ENCODE measurements at places on chromosomes 11 and 22. TPM values are rescaled to one million over a fixed set of nuclear protein-coding genes. Genes with fewer than 3 reads are reported as not detected.

DNA sequence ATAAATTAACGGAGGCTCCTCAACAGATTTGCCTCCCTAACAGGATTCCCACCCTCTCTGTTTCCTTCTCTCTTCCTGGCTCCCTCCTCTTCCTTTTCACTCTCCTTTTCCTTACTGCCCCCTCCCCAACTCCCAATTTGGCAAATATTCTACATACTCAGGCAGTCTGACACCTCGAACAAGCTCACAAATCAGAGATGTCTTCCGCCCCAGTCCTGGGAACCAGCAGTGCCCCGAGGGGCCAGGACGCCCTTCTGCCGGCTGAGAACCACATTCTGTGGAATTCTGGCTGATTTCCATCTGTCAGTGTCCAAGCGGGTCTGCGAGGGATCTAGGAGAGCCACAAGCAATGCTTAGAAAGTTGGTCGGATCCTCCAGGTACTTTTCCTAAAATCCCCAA is 94.0 kb downstream of the NTM start:
- no peak for DNase-seq
- no peaks in the 10 kb centered on the region for H3K36me3 ChIP-seq
- no peak overlapping the region for H3K4me3 ChIP-seq
- peaks cover 7% of the 10 kb centered on the region for H3K27me3 ChIP-seq

DNA sequence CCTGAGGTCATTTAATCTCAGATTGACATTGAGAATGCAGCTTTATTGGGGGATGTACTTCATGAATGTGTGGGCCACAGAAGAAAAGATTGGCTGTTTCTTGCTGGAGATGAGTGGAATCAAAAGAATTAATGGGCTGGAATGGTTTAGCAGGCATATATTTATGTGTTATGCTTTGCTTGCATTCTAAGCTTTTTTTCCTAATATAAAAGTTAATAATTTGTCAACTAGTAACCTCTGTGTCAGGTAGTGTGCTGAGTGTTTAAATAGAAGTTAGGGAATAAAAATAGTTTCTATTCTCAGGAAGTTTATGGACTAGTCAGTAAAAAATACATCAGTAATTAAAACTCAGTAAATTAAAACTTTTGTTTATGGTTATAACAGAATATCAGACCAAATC is 67.4 kb upstream of the PRODH start:
- no peaks in the 10 kb centered on the region for H3K36me3 ChIP-seq
- no peak overlapping the region for H3K27ac ChIP-seq
- peaks cover 13% of the 10 kb centered on the region for H3K27me3 ChIP-seq
- H3K4me3 ChIP-seq: no peak overlapping the region
- H3K4me1 ChIP-seq: no peaks in the 10 kb centered on the region
- no peak for DNase-seq

DNA sequence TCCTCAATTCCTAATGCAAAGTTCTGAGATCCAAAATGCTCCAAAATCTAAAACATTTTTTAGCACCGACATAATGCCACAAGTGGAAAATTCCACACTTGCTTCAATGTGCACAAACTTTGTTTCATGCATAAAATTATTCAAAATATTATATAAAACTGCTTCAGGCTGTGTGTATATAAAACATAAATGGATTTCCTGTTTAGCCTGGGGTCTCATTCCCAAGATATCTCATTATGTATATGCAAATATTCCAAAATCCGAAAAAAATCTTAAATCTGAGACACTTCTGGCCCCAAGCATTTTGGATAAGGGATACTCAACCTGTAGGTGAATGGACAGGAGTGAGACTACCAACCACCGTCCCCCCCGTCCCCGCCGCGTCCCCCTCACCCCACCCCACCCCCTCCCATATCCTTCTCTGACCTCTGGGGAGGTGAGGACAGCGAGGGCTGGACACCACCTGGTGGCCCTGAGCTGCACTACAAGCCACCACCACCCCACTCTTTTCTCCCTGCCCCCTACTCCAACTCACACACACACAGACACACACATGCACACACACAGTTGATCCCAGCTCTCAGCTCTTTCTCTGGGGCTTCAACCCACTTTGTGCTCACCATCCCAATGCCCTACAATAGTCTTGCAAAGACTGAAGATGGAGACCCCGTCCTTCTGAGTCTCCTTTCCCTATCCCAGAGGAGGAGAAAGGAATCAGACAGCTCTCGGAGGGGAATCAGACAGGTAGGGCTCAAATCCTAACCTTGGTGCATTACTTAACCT is 101.0 kb downstream of the PDE2A start:
- no peak overlapping the region for H3K27ac ChIP-seq
- H3K4me1 ChIP-seq: peaks cover 11% of the 10 kb centered on the region
- H3K36me3 ChIP-seq: no peaks in the 10 kb centered on the region
- no peak for DNase-seq
- no peak overlapping the region for H3K4me3 ChIP-seq

DNA sequence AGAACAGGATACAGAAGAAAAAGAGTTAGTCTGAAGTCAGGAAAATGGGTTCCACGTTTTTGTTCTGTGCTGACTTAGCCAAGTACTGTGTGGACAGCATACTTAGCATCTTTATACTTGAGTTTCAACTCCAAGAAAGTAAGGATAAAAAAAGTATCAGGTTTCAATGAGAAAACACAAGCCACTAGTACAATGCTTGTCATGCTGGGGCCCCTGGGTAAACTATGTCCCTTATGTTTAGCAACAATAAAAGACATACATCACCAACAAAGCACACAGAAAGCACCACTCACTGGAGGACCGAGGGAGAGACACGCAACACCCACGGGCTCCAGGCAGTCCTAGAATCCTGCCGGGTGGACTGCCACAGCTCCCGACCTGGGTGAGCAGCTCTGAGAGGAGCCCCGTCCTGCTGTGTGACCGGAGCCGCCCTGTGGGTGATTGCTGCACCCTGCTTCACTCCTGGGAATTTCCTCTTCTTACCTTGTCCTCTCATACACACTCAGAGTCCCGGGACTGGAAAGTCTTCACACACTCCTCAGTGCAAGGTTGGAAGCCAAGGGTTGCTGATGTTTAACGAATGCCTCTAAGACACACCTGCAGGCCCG is 890.5 kb downstream of the BRD1 start:
- no peak overlapping the region for H3K27ac ChIP-seq
- no peaks in the 10 kb centered on the region for H3K36me3 ChIP-seq
- H3K4me1 ChIP-seq: no peaks in the 10 kb centered on the region

- DNase-seq: no peak
- peaks cover 33% of the 10 kb centered on the region for H3K4me1 ChIP-seq
- H3K27me3 ChIP-seq: no peaks in the 10 kb centered on the region
- peaks cover 6% of the 10 kb centered on the region for H3K36me3 ChIP-seq
- H3K27ac ChIP-seq: no peak overlapping the region
- H3K4me3 ChIP-seq: no peak overlapping the region
Measured at GRCh38 chr22:37911697-37912096, 5.6 kb downstream of the MICALL1 start.

DNA sequence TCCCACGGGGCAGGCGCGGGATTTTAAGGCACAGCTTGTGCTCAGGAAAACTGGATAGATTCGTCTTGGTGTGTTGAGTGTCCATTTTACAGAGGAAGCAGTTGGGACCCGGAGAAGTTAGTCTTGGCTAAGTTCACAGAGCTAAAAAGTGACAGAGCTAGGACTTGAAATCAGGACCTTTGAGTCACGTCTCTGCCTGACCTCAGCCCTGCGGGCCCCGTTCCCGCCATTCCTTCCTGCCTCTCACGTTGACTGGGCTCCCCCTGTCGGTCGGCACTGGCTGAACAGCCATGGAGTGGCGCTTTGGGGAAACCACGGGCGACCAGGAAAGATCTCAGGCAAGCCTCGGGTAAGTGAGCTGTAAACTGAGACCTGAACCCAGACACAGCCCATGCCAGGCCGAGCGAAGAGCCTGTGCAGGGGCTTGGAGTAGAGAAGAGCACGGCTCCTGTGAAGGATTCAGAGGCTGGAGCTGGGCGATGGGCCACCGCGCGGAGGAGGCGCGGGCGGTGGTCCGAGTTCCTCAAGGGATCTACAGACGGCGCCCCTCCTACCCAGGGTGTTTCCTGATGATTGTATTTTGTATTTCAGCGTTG is 54.1 kb downstream of the WNT11 start:
- H3K4me1 ChIP-seq: peaks cover 23% of the 10 kb centered on the region
- peak overlapping the region; percentile 37 for H3K4me3 ChIP-seq
- peak; percentile 85 for DNase-seq
- no peaks in the 10 kb centered on the region for H3K36me3 ChIP-seq
- H3K27me3 ChIP-seq: peaks cover 10% of the 10 kb centered on the region

- H3K36me3 ChIP-seq: peaks cover 3% of the 10 kb centered on the region
- peak overlapping the region; percentile 93 for H3K4me3 ChIP-seq
- peak; percentile 90 for DNase-seq
- peak overlapping the region; percentile 98 for H3K27ac ChIP-seq
- peaks cover 2% of the 10 kb centered on the region for H3K27me3 ChIP-seq
Measured at GRCh38 chr11:118929501-118930093, 3.9 kb upstream of the BCL9L start.

GRCh38 chr11:26801601-26802000 is 79.7 kb upstream of the SLC5A12 start:
- H3K27me3 ChIP-seq: no peaks in the 10 kb centered on the region
- H3K4me3 ChIP-seq: no peak overlapping the region
- H3K4me1 ChIP-seq: no peaks in the 10 kb centered on the region
- H3K27ac ChIP-seq: no peak overlapping the region
- DNase-seq: no peak

Gene MIOX
- 0.23 TPM for total RNA-seq

Gene MUC15
- total RNA-seq: not detected

Gene MS4A4E
- total RNA-seq: not detected

Gene PHLDB1
- 0.12 TPM for total RNA-seq

Gene RRAS2
- 41.4 TPM for total RNA-seq
